ENCODE measurements at places on chromosomes 7 and 10. TPM values are rescaled to one million over a fixed set of nuclear protein-coding genes. Genes with fewer than 3 reads are reported as not detected.

DNA sequence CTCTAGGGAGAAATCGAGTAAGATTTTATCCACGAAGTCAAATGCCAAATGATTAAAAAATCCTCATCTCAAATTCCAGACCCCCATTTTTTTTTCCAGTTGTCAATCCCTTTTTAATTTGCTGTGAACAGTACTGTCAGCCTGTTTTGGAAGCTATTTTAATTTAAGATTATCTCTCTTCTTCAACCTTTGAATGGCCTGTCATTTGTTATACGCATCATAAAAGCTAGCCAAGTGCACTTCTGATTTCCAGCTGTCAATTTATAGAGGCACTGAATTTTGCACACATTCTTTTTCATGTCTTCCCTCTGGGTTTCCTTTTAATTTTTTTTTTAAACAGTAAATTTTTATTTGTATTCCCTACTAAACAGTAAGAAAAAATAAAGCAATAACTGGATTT is 336.4 kb upstream of the HGF start:
- no peak for DNase-seq

GRCh38 chr7:12751764-12752163 is 64.3 kb downstream of the ARL4A start:
- DNase-seq = no peak

DNA sequence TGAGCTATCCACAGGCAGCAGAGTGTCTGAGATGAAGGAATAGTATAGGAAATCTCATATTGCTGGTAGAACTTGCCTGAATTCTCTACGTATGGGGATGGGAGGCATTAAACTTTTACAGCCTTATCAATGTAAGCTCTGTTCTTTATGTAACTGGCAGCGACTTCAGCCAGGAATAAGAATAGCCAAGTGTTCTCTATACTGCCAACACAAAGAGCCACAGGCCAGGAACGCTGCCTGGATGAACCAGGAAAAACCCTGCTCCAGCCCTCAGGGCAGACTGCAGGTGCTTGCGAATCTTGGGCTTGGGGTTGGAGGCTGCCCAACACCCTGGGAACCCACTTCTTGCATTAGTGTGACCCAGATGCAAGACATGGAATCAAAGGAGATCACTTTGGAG is 6.1 kb upstream of the OLAH start:
- no peak for DNase-seq

DNA sequence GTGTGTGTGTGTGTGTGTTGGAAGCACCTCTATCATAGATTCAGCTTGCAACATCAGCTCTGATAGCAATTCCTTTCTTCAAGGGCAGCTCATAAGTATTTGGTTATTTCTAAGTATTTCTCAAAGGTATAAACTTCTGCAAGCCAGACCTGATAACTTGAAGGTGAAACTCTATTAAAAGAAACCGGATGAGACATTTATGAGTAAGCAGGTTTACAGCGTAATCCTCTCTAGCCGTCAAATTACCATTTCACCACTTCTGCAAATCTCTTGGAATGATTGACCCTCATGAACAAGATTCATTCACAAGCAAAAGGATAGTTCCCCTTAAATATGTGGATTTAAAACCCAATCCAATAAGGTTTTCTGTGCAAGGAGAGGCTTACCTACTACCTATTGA is 23.1 kb downstream of the PDE1C start:
- no peak for DNase-seq

GRCh38 chr7:18293759-18294158 is 201.8 kb upstream of the HDAC9 start:
- no peak for DNase-seq

Gene AKR1C4
- total RNA-seq = not detected

Gene COL26A1
- not detected for total RNA-seq

Gene CTAGE15
- total RNA-seq = 2.9 TPM

- no peak for DNase-seq
These were observed 9.9 kb downstream of the CSTF2T start for GRCh38 chr10:51689536-51689935.

- no peak for DNase-seq
These were observed 91.6 kb downstream of the DNMBP start for GRCh38 chr10:99917963-99918825.

Gene NOM1
- 35.8 TPM for total RNA-seq

- DNase-seq = no peak
These were observed 354 bp upstream of the FERD3L start for GRCh38 chr7:19145434-19146115.

DNA sequence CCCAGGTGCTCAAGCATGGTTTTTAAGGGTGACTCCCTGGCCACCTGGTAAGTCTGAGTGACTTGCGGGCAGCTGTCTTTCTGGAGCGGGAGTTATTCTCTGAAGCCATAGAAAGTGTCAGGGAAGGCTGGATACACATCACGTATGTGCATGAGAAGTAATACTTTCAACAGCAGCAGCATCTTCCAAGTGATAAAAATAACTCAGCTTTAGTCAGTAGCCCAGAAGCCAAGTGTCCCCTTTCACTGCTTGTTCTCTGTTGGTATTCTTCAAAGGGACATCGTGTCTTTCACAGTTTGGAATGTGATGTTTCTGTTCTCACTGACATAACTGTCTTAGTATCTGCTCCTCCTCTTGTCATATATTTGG is 97.6 kb downstream of the KIAA1217 start:
- DNase-seq = no peak

GRCh38 chr10:69629897-69630650 is at the start of gene FAM241B:
Gene FAM241B (plus strand): TSS chr10:69630247. CDS start chr10:69631744, 1,497 bp downstream.
- peak; percentile 80 for DNase-seq

- DNase-seq = no peak
These were observed 29.0 kb upstream of the GSDME start for GRCh38 chr7:24786306-24786705.

DNA sequence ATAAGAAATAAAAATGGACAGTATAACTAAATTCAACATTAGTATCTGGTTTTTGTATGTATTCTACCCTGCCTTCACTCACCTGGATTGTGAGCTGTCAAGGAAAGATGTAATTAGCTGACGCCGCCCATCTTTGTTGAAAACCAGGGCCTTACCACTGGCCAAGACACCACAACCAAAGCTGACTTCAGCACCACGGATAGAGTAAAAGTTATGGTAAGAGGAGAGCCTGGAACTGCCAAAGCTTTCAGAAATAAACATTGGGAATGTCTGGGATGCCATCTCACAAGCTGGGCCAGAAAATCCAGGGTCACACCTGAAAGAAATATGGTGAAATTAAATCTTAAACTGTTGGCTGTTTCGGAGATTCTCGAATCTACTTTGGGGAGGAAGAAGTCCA is 190.1 kb upstream of the SLC26A5 start:
- DNase-seq = no peak

DNA sequence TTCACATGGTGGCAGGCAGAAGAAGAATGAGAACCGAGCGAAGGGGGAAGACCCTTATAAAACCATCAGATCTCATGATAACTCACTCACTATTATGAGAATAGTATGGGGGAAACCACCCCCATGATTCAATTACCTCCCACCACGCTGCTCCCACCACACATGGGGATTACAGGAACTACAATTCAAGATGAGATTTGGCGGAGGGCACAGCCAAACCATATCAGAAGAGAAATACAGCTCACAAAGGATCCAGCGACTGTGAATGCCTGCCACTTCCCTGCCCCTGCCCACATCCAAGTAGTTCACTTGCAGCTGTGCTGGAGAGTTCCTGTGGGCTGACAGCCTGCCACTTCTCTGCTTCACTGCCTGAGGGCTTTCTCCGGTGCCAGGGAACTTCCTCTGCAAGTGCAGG is 148.7 kb downstream of the C7orf25 start:
- DNase-seq = no peak

Gene TUBAL3
- not detected for total RNA-seq

Gene DPP6
- total RNA-seq = not detected

Gene LUC7L2
- total RNA-seq = 140 TPM

Gene GNGT1
- 0.70 TPM for total RNA-seq

GRCh38 chr10:117544004-117544701 is 1.6 kb downstream of the EMX2 start:
- no peak for DNase-seq

Gene NOD1
- 24.4 TPM for total RNA-seq

DNA sequence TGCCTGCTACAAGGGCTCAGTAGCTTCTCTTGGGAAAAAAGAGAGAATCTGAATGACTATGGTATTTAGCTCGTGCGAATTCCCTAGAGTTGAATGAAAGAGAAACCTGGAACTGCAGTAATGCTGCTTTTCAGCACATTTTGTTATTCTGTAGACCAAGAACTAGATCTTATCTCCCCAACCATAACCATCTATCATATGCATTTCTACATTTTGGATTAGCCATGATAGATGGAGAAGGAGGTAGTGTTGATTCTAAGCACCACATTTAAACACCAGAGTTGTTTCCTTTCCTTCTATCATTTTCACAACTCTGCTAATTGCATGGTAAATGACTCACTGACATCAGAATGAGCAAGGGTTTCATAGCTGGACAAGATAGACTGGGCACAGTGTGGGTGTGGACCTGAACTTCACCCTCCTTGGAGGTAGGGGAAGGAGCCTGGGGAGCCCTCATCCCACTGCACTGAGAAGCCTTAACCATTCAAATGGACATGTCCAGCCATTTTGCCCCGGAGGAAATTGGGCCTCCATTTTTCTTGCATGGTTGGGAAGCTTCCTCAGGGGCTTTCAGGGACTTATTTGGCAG is 55.3 kb upstream of the BMPER start:
- DNase-seq = no peak

DNA sequence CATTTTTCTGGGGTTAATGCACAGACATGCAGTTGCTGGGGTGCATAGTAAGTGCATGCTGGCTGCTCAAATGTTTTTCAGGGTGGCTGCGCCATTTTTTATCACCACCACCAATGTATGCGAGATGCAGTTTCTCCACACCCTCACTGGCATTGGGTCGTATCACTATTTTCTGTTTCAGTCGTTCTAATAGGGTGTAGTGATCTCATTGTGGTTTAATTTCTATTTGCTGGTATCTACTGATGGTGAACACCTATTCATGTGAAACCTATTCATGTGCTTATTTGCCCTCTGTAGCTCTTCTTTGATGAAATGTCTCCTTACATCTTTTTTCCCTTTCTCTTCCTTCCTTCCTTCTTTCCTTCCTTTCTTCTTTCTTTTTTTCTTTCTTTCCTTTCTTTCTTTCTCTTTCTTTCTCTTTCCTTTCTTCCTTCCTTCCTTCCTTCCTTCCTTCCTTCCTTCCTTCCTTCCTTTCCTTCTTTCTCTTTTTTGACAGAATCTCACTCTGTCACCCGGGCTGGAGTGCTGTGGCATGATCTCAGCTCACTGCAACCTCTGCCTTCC is 84.3 kb downstream of the ELFN1 start:
- DNase-seq = no peak

GRCh38 chr7:33425395-33425794 is 296.0 kb downstream of the BBS9 start:
- DNase-seq = no peak

DNA sequence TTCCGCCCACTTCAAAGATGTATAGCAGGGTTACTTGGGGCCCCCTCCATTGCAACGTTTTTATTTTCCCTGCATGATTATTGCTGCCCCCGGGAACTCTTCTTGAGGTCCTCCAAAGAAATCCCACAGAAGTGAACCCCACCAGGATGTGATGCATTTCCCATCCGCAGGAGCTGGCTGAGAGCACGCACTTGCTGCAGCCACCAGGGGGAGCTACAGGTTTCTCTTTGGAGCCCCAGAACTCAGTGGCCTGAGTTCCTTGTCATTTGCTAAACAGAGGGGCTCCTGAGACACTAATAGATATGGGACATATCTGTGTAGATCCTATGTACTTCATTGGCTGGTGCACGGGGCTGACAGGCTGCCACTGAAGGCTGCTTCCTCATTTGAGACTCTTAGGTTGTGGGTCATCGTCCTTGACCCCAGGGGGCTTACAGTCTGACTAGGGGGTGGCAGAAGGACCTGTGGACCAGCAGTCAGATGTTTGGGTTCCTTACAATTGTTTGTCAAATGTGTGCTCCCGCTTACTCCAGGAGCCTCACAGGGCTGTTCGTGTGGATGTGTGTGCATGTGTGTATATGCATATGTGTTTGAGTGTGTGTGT is 52.3 kb upstream of the ENO4 start:
- peak; percentile 76 for DNase-seq

Gene MUC12
- total RNA-seq = 2.1 TPM

GRCh38 chr7:31145339-31145738 is 93.2 kb downstream of the ADCYAP1R1 start:
- DNase-seq = no peak

Gene PIP4K2A
- total RNA-seq = 36.9 TPM

DNA sequence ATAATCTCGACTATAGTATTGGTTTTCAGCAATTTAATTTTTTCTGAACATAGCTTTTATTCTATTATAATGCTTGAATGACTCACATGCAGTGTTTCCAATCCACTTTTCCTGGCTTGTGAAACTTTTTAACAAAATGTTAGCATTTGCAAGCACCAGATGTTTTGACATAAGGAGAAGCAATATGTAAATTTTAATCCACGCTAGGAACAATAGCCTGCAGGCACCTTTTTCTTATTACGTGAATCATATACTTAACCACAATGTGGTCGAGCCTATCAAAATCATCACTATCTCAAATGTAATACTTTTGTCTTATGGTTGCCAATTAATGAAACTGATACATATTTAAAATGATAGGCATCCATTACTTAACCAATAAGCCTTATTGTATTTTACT is 97.1 kb downstream of the TFEC start:
- no peak for DNase-seq

DNA sequence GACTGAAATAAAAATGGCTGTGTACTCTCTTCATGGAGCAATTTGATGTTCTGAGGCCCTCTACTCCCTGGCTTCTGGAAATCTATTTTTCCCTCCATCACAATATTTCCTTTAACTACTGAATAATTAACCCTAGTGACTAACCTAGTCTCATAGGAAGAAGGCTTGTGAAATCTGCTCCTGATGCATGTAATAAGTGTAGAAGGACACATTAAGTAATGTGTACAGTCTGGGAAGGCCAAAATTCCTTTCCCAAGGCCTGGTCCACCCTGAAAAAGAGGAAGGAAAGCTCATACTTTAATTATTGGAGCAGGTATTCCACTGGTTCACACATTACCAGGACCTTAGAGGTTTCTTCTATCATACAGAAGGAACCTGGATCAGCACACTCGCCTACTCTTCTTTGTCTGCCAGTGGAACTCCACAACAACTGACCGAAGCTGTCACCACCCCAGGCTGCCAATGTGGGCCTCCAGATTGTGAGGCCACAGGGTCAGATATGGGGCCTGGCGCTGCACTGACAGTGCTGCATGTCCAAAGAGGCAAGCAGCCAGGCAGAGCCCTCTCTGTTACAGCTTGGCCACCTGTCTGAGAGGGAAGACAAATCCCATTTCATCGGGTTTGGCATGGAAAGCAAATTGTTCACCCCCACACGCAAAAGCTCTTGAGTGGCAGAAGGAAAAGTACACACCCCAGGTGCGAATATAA is 54.4 kb upstream of the FAM133B start:
- no peak for DNase-seq

Gene ZNF853
- total RNA-seq = 9.4 TPM

GRCh38 chr7:128217030-128217805 is 23.9 kb upstream of the LEP start:
- no peak for DNase-seq

Gene NAT16
- not detected for total RNA-seq

GRCh38 chr7:158856883-158857668 is 718 bp downstream of the DYNC2I1 start:
- DNase-seq = no peak

Gene VSTM2A
- 1.4 TPM for total RNA-seq

GRCh38 chr10:93220296-93221170 is 146.8 kb downstream of the CYP26A1 start:
- no peak for DNase-seq

All from ureter (tissue), 1 donor.